Iris pigment epithelial cell (primary cell): ENCODE measurements at places on chromosomes 12 and 14.

- DNase-seq, result no peak
Observed at GRCh38 chr12:100345020-100345767, 11.7 kb upstream of the SLC17A8 start.

DNA sequence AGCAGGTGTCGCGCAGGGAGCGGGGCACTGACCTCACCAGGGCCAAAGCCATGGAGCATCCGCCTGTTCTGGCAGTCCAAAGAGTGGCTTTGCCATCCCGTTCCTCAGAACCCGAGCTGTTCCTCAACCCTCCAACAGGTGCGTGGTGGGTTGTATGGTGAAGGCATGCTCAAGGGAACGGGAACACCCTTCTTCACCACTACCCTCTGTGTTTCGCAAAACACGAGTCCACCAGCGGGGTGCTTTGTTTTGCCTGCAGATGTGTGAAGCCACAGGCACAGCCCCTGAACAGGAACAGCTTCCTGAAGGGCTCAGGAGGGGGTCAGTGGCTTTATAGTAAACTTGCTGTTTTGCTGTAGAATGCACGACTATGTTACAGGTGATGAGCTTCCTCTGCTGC, 52.7 kb downstream of the SMOC1 start:
- no peak for DNase-seq

DNA sequence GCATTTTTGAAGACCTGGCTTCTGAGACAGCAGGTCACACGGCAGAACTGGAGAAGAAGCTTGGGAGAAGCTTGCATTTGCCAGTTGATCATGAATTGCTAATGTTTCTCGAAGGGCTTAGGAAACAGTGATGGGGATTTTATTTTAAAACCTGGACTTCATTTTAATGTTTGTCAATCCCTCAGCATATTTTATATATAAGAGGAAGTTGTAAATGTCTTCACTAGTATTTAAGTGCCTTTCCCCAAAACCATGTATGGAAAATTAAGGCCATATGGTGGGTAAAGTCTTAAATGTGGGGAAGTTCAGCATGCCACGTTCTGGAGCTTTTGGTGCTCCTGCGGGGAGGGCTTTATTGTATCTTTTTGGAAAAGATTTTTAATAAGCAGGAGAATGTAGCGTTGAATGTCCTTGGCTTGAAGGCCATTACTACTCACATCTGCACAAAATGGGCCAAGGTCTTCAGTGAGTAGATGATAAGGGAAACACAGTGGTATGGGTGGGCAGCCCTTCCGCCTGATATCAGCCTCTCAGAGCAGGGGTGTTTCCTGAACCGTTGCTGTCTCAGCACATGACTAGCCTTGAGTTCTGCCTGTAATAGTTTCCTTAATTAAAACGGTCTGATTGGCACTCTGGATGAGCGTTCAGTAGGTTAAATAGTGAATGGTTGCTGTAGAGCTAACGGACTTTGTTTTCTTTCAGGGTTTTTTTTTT, 511.4 kb downstream of the PCNX1 start:
- no peak for DNase-seq

DNA sequence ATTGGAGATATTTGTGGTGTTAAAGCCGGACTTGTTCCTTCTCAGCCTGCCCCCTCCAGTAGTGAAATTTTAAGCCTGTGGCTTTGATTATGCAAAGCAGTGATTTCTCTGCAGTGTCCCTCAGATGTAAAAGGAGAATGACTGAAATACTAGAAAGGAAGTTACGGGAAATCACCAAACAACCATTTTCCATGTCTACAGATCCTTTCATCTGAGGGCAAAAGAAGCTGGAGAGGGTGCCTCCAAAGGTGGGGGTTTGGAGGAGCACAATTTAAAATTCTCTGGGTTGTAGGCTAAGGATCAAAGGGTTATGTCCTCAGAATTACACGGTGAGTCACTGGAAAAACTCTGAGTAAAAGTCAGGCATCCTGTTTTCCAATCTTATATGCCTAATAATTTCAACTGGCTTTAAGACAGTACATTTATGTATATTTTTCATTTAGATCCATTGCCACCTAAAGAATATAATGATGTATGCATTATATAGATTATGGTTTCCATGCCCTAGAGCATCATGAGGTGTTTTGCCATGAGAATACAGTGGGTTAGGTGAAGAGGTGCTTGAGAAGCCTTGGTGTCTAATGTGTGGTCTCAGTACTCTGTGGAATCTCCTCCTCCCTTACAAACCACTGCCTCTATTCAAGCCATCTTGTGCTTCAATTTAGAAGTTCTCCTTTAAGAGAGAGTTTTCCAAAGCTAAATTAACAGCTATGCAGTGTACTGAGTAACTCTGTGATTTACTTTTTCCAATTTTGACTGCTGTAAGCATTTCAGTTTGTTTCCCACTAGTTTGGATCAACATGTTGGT, 362.1 kb downstream of the RAD51B start:
- peak; percentile 64 for DNase-seq

DNA sequence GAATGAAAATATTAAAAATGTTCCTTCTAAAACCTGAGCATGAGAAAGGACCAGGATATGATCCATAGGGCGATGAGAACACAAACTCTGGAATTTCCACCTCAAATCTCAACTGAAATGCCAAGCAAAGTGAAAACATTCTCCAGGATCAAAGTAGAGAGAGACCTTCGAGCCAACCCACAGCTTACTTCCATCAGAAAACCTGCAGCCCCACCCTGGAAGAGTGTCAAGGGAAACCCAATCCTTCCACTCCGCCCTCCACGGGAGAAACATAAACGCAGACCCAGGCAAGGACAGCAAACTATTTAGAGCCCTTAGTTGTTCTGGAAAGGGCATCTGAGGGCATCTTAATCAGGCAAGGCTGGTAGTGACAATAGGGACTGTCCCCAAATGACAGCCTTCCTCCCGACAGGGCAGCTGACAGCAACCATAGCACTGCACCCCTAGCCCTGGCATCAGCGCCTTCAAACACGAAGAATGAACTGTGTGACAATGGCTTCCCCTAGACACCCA, 21.8 kb downstream of the SLC15A4 start:
- DNase-seq, result peak; percentile 64

GRCh38 chr14:29928117-29928640, 532 bp upstream of the PRKD1 start:
- DNase-seq, result no peak

DNA sequence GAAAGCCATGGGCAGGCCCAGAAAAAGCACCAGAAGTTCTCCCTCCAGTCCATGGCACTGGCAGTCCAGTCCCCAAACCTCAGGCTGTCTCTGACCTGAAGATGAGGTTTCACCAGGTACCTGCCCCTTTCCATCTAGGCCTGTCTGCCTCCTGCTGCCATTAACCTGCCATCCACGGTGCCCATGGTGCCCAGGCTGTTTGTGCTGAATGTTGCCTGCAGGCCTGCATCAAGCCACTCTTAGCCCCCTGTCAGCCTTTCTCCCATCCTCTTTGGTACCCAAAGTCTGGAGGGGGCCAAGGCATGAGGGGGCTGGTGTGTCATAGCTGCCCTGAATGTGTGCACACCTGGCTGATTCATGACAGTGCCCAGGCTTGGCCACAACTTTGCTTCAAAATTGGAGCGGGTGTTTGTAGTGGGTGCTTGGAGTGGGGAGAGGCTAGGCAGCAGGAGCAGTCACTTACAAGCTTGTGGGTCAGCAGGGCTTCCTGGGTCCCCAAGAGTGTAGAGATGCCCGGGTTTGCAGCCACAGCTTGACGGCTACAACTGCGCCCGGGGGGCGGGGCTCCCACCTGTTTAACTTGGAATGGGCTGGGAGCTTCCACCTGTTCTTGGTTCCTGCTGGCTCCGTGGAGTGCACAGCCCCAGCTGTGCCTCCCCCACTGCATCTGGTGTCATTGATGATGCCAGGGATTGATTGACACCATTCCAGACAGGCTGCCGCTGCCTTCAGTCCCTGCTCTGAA, 88.5 kb downstream of the GPHN start:
- no peak for DNase-seq

GRCh38 chr12:111926631-111927030, 84.6 kb downstream of the MAPKAPK5 start:
- no peak for DNase-seq

- DNase-seq, result peak; percentile 92
Observed at GRCh38 chr12:46555406-46555852, 182.9 kb upstream of the SLC38A2 start.

- DNase-seq, result no peak
Observed at GRCh38 chr14:58354808-58355207, 40.9 kb upstream of the TOMM20L start.

- DNase-seq, result no peak
Observed at GRCh38 chr14:68526512-68527091, 266.3 kb downstream of the ZFP36L1 start.

- DNase-seq, result no peak
Observed at GRCh38 chr14:81837304-81837703, 303.7 kb upstream of the SEL1L start.

DNA sequence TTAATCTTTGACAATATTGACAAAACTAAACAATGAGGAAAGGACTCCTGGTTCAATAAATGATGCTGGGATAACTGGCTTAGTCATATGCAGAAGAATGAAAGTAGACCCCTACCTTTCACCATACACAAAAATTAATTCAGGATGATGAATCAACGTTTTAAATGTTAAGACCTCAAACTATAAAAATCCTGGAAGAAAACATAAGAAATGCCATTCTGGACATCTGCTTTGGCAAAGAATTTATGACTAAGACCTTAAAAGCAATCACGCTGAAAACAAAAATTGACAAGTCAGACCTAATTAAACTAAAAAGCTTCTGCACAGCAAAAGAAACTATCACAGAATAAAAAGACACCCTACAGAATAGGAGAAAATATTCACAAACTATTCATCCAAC, 97.4 kb downstream of the LMNTD1 start:
- DNase-seq, result peak; percentile 20

DNA sequence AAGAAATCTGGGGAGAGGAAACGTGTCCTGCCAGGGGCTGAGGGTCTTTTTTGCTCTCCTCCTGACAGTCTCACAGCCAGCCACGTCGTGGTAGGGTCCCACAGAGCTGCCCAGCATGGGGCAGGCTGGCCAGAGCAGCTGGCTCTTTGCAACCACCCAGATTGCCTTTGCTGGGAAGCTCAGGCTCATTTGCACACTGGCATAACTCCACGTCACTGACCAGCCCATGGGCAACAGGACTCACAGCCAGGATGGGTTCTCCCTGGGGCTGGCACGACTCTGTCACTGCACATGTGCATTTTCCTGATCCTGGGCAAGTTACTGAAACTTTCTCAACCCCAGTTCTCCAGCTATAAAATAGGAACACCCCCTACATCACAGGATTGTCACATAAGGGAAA, 242.2 kb downstream of the DPF3 start:
- no peak for DNase-seq

GRCh38 chr14:20799456-20799891, 3.2 kb downstream of the RNASE1 start:
- DNase-seq, result no peak

GRCh38 chr12:6324936-6325750, 14.7 kb downstream of the PLEKHG6 start:
- no peak for DNase-seq

- no peak for DNase-seq
Observed at GRCh38 chr14:99186956-99187690, 84.9 kb downstream of the BCL11B start.

GRCh38 chr12:115155665-115156645, 472.0 kb upstream of the TBX3 start:
- peak; percentile 89 for DNase-seq

DNA sequence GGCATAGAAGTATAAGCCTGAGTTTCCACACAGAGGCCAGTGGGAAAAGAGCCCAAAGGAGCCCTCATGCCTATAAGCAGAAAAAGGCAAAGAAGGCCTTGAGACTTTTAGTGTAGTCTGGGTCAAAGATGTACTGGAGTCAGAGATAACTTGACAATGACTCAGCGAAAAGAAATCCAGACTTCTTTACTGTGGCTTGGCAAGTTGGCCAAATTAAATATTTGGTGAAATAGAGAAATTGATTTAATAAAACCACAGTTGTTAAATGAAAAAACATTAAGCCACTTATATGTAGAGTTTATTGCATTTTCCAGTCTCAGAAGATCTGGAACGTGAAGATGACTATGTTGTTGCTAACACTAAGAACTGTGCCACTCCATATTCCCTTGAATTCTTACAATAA, 105.1 kb downstream of the TMTC3 start:
- DNase-seq, result peak; percentile 90

GRCh38 chr14:54796961-54797360, 105.7 kb downstream of the GCH1 start:
- peak; percentile 72 for DNase-seq

- DNase-seq, result no peak
Observed at GRCh38 chr12:122079033-122079531, 526 bp downstream of the MLXIP start.

GRCh38 chr12:6701078-6701768, 608 bp upstream of the PIANP start:
- no peak for DNase-seq

DNA sequence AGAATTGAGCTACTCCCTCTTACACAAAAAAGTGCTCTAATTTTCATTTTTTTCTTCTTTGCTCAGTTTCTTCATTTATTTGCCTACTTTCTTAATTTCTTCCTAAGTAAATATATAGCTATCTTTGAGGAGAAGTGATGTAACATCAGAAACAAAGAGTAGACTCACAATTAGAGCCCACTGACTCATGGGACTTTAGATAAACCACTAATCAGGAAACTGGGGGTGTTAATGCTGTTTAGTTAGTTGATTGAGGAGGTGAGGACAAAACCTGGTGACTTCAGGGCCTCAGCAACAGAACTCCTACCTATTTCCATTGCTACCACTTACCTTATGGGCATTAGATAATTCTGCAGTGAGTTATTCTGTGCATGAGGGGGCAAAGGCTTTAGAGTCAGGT, 151.7 kb downstream of the MON2 start:
- no peak for DNase-seq

DNA sequence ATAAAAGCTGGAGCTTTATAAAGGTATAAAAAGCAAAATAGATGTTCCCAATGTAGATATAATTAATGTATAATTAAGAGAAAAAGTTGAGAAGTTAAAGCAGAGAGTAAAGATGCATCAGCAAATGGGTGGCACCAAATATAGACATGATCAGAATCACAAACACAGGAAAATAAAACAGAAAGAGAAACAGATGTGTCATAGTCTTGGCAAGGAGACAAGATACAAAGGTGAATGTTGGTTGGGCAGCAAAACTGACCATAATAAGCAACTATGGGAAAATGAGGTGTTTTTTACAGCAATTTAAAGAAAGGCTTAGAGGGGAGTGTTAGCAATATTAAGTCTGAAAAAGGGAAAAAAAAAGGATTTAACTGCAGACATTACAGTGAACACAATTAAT, 135.4 kb upstream of the CLEC14A start:
- DNase-seq, result peak; percentile 77

DNA sequence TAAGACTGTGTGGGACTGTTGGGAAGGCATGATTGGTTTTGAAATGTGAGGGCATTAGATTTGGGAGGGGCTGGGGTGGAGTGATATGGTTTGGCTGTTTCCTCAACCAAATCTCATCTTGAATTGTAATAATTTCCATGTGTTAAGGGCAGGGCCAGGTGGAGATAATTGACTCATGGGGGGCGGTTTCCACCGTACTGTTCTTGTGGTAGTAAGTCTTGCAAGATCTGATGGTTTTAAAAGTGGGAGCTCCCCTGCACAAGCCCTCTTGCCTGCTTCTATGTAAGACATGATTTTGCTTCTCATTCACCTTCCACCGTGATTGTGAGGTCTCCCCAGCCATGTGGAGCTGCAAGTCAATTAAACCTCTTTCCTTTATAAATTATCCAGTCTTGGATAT, 76.6 kb upstream of the PPFIA2 start:
- DNase-seq, result no peak
